NCI-H524 treated with DMSO at 0.1 percent for 48 hours (cell line): ENCODE measurements at places on chromosomes 12 and 14.

GRCh38 chr12:64171715-64172114 lies 50.4 kb downstream of the KICS2 start:
- no peak for DNase-seq

- DNase-seq = no peak
Measured at GRCh38 chr12:30859226-30859625, 67.3 kb upstream of the TSPAN11 start.

DNA sequence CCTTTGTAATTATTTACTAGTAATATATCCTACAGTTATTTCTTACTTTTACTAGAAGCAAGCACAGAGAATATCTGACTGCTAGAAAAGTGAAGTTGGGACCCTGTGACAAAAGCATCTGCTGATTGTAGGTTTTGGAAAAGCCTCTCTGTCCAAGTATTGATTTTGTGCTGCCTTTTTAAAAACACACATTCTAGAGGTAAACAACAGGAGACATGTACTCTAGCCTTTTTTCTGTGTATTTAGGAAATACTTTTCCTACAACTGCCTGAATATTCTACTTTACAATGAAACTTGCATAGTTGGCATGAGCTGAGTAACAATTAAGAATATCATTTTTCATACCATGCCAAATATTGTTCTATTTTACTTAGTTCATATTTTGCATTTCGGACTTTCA lies 1249.0 kb downstream of the SLC16A7 start:
- DNase-seq = no peak

DNA sequence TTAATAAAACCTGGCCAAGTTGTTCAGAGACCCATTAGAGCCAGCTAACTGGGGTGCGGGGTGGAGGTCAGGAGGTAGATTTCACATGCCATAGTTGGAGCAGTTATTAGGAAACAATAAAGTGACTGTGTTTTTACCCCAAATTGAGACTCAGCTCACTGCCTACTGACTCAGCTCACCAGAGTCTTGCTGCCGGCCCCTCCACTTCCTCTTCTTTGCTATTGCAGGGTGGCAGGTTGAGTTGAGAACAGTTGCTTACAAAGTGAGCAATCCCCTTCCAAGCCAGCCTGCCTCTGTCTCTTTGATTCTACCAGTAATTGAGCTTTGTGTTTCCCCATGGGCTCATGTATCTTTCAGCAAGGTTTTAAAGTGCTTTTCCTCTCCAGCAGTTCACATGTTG lies 12.9 kb downstream of the ST8SIA1 start:
- DNase-seq = no peak

- no peak for DNase-seq
Measured at GRCh38 chr12:39779768-39780340, 160.3 kb upstream of the ABCD2 start.

DNA sequence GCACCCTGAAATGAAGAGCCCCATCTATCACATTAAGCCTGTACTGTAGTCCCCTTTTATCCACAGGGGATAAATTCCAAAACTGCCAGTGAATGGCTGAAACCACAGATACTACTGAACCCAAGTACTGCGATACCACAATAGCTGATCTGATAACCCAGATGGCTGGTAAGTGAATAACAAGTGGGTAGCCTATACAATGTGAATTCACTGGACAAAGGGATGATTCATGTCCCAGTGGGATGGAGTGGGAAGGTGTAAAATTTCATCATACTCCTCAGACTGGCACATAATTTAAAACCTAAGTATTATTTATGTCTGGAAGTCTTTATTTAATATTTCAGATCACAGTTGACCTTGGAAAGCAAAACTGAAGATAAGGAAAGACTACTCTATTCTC lies 201.3 kb downstream of the GPHN start:
- DNase-seq = no peak

DNA sequence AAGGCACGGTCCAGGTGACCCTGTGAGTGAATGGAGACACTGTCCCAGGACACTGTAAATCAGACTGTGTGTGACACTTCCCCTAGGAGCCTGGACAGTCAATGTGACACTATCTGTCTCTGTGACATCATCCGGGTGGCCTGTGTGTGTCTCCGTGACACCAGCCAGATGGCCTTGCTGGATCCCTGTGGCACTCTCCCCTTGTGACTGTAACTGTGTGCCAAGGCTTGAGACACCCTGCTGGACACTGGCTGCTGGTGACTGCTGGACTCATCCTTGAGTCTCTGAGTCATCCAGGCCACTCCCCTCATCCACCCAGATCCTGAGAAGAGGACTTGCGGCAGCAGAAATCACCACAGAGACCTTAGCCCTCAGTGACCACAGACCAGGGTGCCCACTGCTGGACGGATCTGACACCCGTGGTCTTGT lies 51.6 kb downstream of the MVK start:
- no peak for DNase-seq
